ENCODE measurements at places on chromosomes 2 and 18. TPM values are rescaled to one million over a fixed set of nuclear protein-coding genes. Genes with fewer than 3 reads are reported as not detected.

- peak; percentile 99 for DNase-seq
Measured at GRCh38 chr2:231642631-231643494, 50.2 kb downstream of the TEX44 start.

DNA sequence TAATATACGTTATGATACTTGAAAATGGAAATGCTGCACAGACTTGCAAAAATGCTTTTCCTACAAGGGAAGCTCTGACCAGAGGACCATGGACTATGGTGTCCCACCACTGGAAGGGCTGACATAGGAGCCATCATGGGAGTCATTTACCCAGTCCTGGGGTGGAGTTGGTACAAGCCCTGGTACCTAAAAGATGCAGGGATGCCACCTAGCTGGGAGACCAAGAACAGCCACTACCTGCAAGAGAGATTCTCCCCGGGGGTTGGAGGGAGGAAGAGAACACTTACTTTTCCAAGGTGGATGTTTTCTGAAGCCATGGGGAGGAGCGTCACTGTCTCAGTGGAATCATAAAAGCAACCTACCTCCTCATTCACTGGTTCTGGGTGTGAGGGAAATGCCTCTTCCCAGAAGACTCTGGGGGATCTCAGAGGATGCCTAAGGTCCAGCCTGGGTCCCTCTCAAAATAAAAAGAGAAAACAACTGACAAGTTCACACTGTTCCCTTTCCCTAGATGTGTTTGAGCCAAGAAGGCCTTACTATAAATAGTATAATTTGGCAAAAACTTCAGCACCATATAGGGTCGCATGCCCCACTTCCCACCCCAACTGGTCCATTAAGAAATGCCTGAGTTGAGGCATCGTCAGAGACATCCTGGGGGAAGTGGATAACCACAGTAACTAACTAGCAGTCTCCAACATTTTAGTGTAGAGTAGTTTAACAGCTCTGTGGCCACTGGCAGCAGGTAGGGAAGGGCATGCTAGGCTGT, 39.9 kb downstream of the REEP1 start:
- no peak for DNase-seq

Gene HTR2B
- total RNA-seq = not detected

DNA sequence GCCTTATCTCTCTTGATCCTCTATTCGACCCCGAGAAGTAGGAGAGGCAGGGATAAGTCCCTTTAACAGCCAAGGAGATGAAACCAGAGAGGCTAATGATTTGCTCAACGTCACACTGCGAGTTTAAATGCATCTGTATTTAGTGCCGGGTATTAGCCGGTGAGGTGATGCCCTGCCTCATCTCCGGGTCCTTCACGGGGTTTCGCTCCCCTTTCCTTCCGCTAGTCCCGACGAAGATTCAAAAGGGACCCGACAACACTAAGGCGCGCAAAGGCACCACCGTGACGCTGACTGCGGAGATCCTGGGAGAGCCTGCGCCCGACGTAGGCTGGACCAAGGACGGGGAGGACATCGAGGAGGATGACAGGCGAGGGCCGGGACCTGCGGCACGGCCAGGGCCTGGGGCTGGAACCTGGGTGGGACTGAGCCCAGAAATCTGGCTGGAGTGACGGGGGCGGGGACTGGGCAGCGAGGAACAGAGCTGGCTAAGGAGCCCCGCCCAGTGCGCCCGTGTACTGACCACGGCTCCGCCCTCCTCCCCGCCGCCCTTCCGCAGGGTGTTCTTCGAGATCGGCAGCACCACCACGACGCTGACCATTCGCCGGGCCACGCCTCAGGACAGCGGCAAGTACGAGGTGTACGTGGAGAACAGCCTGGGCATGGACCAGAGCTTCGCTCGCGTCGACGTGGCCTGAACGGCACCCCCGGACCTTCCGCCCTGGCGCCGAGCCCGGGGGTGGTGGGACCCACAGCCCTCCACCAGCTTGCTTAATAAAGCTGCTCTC, 1.0 kb upstream of the GMPPA start:
- peak; percentile 66 for DNase-seq

GRCh38 chr2:219448776-219449341, 14.2 kb downstream of the SPEG start:
- no peak for DNase-seq

Gene LRATD1
- total RNA-seq = 8.2 TPM

DNA sequence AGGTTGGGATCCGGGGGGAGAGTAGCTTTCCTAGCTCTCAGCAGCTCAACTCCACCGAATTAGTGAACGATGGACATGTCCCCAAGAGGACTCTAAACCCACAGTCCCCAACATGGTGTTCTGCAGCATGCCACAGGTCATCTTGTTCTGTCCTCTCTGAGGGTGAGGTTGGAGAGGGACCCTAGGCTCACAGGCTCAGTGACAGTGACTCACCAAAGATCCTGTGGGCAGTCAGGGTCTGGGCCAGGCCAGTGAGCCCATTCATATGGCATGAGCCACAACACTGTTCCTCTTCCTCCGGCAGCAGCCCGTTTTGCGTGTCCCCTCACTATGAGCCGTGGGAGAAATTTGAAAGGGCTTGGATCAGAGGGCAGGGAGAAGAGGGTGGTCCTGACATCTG, 2.8 kb upstream of the SLC20A1 start:
- DNase-seq = peak; percentile 38

DNA sequence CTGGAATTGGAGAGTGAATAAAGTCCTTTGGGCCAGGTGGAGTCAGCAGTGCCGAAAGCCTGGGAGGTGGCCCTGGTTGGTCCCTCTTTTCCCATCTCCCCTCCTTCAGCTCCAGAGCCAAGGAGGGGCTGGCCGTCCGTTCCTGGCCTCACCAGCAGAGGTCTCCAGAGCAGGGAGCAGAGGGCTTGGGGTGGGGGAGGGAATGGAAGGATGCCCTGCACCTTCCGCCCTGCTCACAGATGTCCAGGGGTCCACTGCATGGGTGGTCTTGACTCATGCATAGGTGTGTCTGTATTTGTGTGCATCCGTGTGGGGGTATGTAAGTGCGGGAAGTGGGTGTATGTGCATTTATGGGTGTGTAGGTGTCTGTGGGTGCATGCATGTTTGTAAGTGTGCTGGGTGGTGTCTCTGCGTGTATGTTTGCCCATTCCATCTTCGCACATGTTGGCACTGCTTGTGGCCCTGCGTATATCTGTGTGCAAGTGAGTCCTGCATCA, 201.8 kb downstream of the ZFP36L2 start:
- DNase-seq = peak; percentile 49

Gene OTX1
- total RNA-seq = 0.06 TPM

Gene SCTR
- not detected for total RNA-seq

- DNase-seq = no peak
Measured at GRCh38 chr2:16622399-16622968, 43.1 kb downstream of the CYRIA start.

DNA sequence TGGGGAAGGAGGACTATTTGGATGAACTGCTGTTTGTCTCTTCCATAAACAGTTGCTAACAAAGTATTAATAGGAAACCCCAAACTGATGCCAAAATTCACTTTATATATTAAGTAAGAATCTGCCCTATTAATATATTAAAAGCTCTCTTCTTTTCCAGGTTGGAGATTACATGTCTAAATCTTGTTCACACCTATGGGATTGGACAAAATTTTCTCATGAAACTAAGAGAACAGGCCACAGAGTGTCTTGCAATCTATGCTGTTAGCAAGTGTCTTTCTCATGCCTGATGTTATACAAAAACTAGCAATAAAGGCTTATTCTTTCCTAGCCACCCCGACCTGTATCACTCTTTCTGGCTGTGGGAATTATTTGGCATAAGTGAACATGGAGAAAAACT, 18.3 kb downstream of the ZEB2 start:
- DNase-seq = no peak

Gene GALR1
- not detected for total RNA-seq

DNA sequence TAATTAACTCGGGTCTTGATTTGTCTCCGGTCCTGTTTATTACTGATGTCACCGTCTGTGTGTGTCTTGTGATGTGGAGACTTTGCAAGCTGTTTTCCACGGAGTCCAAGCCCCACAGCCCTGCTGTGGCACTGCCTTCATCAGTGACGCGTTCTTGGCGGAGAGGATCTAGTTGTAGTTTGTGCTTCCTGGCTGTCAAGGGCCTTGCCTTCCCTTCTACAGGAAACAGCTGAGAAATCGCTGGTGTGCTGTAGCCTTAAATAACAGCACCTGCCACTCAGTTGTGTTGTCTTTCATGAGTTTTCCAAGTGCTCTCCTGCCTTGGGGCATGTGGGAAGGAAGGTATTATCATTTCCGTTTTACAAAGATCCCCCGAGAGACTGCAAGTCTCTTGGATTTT, 26.3 kb downstream of the CTIF start:
- DNase-seq = no peak
